ENCODE measurements at places on chromosomes 13 and 19.

GRCh38 chr13:103803349-103803748 lies 737.1 kb upstream of the SLC10A2 start:
- DNase-seq: no peak

GRCh38 chr13:52750713-52751112 lies 11.1 kb upstream of the CNMD start:
- DNase-seq: no peak

GRCh38 chr19:33644284-33644836 lies 22.6 kb downstream of the CHST8 start:
- DNase-seq: no peak

DNA sequence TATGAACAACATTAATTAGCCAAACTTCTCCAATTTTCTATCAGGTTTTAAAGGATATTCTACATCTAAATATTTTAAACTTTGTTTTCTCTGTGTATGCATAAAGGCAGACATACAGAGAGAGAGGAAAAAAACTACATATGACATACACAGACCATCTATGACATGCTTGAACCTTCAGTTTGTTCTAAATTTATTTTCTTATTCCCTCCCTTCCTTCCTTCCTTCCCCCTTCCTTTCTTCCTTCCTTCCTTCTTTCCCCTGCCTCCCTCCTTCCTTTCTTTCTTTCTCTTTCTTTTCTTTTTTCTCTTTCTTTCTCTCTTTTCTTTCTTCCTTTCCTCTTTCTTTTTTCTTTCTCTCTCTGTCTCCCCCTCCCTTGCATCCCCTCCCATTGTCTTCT lies 35.8 kb upstream of the CD70 start:
- DNase-seq: no peak

DNA sequence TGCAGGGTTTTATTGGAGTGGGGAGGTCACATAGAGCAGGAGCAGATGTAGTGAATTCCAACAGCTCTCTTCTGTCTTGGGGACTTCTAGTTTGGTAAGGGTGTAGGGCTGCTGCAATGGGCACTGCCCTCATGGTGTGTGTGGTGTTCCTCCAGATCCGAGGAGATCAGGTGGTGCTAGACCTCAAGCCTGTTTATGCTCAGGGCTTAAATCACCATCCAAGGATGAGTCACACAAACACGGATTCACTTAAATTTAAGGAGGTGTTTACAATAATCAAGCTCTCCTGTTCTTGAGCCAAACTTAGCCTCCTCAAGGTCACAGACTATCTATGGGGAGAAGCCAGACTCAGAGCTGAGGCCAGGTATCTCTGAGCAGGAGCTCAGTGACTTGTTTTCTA lies 23.0 kb downstream of the HS6ST3 start:
- no peak for DNase-seq

DNA sequence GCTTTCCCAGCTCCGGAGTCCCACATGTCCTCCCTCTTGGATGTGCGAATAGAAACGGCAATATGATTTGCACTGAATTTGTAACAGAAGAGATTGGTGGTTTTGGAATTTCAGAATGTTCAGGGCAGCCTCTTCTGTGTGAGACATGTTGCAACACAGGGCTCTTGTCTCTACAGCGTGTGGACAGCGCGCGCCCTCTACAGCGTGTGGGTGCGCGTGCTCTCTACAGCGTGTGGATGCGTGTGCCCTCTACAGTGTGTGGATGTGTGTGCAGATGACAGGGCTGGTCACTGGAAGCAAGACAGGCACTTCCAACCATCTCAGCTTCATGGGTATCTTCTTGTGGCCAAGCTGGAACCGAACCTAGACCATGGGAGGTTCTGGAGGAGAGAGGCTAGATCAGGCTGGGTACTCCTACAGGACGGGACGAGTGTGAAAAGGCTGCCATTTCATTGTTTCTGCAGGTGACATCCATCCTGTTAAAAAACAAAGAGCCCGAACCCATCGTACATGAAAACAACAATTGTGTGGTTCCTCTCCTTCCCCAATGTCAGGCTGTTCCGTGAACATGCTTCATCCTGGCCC lies 78.4 kb downstream of the TEX29 start:
- DNase-seq: no peak

- DNase-seq: no peak
Measured at GRCh38 chr19:51096473-51097165, 11.6 kb downstream of the CTU1 start.

DNA sequence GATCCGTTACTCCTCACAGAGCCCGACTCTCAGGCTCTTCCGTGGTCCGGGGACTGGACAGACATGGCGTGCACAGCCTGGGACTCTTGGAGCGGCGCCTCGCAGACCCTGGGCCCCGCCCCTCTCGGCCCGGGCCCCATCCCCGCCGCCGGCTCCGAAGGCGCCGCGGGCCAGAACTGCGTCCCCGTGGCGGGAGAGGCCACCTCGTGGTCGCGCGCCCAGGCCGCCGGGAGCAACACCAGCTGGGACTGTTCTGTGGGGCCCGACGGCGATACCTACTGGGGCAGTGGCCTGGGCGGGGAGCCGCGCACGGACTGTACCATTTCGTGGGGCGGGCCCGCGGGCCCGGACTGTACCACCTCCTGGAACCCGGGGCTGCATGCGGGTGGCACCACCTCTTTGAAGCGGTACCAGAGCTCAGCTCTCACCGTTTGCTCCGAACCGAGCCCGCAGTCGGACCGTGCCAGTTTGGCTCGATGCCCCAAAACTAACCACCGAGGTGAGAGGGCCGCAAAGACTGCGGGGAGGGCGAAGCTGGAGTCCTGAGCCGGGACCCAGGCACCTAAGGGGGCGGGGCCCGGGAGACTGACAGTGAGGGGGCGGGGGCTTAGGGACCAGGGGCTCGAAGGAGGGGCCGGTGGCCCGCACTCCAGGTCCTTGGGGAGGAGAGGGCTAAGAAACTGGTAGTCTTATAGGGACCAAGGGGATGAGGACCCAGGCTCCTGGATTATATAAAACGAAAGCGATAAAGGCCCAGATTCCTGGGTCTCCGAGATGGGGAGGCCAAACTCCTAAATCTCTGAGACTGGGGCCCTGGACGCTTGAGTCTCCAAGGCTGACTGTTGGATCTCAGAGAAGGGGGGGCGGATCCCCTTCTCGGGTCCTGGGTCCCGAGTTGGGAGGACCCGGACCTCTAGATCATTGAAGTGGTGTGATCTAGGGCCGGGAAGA lies 2.0 kb downstream of the ETV2 start:
- peak; percentile 75 for DNase-seq
